AG04450 (cell line): ENCODE measurements at places on chromosomes 7 and 10.

DNA sequence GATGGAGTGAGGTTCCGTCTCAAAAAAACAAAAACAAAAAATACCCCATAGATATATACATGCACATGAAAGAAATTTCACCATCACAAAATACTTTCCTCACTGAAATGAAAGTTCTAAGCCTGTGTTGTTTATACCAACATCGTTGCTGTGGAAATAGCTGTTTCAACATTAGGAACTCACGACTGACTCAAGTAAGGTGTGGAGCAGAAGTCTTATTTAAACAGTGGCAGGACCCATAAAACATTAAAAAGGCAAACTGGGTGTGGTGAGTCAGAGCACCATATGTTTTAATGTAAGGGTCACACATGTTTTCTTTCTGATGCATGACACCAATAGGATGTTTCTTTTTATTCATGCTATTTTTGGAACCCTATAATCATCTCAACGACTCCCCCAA is 48.3 kb downstream of the BAIAP2L1 start:
- DNase-seq, result peak; percentile 63

GRCh38 chr7:4277936-4278335 is 404.2 kb upstream of the FOXK1 start:
- DNase-seq, result no peak

- peak; percentile 33 for DNase-seq
These were observed 14.7 kb downstream of the FKBP6 start for GRCh38 chr7:73342645-73343044.

DNA sequence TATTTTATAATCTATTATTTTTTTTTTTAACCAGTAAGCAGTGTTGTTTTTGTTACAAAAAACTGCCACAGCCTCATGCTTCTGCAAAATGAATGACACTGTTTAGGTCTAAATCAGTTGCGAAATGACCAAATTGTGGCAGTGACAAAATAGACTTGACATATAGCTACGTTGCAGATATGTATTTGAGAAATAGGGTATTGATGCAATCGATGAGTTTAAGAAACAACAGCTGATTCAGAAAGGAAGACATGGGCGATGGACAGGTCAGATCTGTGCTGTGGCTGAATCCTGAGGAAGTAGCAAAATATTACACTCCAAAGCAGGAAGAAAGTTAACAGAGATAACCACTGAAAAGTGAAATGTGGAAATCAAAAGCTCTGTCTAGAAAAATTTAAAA is 89.0 kb upstream of the STEAP4 start:
- no peak for DNase-seq

GRCh38 chr7:94380264-94380663 is 14.4 kb upstream of the COL1A2 start:
- no peak for DNase-seq

- no peak for DNase-seq
These were observed 392.2 kb upstream of the NFE2L3 start for GRCh38 chr7:25759748-25760147.

GRCh38 chr10:101833466-101833865 is 10.1 kb downstream of the KCNIP2 start:
- no peak for DNase-seq

GRCh38 chr10:59894114-59894513 is 12.2 kb downstream of the CCDC6 start:
- peak; percentile 78 for DNase-seq

DNA sequence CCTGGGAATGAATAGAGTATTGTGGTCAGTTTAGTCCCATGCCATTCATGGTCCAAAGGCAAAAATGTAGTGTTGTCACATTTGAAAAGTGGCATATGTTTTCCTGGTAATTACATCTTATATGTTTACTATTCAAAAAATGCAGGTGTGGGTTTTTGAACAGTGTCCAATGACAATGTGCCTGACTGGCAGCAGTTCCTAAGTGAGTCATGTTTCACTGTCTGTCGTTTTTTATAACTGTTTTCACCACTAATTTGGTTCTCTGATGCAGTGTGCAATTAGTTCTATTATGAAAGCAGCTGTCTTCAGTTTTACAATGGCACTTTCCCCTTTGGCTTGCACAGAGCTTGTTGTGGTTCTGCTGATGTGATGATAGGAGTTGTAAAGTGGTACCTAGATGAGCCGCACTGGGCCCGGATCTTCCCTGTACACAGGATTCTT is 162.3 kb downstream of the SEM1 start:
- no peak for DNase-seq

- DNase-seq, result no peak
These were observed 44.6 kb upstream of the RSBN1L start for GRCh38 chr7:77651575-77652162.

DNA sequence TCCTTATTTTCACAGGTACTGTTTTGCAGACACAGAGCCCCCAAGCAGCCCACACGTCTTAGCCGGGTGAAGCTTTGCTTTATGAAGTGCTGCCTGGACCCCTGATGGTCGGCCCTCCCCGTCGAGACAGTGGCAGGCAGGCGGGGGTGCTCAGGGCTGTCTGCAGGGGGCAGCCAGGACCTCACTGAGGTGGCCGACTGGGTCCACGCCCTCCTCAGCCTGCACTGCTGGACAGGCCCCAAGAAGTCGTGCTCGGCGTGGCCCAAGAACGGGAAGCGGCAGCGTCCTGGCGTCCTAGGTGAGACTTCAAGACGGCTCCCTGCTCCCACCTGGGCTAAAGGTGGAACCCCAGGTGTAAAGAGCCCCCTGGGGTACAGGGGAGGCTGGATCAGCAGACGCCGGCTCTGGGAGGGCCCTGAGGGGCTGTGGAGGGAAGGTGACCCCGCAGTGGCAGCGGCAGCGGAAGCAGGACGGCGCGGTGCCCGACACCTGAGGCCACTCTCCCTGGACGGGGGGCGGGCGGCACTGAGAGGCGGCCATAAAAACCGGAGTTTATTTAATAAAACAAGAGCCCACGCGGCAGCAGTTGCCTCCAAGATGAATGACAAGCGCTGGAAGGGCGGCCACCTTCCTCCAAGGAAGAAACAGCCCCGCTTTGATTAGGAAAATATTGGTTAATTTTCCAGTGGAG is 179.4 kb downstream of the ELFN1 start:
- DNase-seq, result no peak

DNA sequence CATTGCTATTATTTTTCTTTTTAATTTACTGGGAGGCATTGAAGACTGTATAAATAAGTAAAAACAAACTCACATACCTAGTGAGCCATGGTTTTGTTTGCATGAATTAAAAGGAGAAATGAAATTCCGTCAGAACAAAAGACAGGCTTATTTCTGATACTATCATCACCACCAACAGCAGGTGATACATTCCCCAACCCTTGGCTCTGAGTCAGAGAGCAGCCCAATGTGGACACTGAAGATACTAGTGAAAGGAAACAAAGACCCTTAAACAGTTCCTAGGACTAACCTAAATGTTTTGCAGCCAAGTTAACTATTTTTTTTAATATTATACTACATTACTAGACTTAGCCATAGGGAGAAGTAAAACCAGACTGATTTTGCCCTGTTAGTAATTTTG is 31.6 kb downstream of the CHRM2 start:
- no peak for DNase-seq

GRCh38 chr7:99790407-99790806 is 6.4 kb upstream of the CYP3A4 start:
- no peak for DNase-seq

- no peak for DNase-seq
These were observed 38.4 kb downstream of the LGI1 start for GRCh38 chr10:93796167-93796566.

DNA sequence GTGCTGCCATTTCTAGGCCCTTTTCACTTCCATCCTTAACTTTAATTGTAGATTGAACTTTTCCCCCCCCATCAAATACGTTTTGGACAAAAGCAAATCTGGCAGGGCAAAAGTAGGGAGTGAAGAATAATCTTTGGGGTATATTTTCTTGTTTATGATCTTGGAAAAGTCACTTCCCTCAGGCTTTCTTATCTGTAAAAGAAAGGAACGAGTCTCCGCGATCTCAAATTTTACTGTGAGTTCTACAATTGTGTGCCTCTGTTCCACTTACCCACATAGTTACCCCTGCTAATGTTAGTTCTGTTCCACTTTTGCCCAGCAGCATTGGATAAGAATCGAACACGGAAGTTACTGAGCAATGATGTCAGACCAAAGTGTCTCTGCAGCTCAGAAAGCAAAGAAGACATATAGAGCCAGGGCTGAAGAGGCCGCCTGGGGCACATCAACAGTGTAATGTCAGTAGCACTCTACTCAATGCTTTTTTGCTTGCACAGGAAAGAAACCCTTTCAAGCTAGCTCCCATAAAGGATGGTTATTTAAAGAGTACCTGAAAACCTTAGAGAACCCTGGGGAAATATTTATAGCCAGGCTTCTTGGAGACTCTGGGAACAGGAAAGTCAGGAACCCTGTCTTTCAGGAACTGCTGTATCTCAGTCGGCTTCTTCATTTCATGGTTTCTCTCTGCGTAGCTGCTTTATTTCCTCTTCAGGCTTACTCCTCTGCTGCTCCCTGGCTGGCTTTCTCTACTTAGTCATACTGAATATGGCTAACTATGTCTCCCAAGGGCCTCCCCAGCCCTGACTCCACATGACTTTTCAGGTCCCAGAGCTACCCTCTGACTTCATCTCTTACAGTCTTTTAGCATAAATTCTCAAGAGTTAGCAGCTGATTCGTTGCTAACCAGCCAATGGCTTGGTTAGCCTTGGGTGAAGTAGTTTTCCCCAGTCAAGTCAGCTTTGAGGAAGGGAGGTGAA is 123.7 kb upstream of the FAM3C start:
- DNase-seq, result no peak

- no peak for DNase-seq
These were observed 36.8 kb downstream of the WIPF3 start for GRCh38 chr7:29843093-29843492.

DNA sequence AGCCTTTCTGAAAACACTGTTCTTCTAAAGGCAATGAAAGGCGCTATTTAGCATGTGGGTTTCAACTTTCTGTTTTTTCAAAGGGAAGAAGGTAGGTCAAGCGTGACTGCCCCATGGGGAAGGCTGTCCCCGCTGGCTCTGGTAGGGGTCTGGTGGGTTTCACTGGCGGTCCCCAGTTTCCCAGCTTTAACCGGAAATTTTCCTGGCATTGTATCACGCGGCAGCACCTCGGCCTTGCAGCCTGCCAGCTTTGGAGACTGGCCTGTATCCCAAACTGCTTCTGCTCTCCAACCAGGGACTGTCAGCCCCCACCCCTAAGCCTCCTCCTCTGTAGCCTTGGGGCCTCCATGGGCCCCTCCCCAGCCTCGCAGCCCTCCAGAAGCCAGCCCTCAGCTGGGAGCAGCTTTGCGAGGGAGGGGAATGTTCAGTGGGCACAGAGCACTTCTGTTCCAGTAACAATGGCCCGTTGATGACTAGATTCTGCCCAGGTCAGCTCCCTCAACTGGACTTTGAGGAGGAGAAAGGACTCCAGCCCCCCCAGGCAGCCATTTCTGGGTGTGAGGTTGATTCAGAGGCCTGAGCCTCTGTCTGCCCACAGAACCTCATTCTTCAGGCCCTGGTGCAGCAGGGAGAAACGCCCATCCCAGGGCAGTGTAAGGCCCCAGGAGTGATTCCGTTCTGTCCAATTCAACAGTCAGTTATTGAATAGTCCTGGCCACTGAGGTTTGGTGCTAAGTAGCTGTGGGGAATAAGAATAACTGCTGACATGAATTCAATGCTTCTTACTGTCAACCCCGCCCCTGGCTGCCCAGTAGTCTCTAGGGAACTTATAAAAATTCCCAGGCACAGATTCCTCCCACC is 17.1 kb downstream of the CHST3 start:
- no peak for DNase-seq

DNA sequence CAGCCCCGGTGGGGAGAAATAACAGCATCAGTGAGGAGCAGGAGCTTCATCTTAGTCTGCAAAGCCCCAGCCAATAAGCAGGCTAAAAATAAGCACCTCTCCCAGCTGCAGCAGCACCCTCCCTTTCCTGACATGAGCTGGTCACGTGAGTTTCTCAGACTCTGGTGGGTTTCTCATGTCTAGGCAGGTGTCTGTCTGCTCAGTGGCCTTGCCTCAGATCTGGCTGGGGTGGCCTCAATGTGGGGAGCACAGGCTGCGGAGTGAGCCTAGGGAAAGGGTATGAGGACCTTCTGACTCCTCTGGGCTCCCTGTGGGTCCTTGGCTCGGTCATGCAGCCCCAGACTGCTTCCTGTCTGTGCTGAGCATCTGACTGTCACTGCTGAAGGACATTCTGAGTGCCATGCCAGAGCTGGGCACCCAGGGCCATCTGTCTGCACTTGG is 81.6 kb upstream of the LRRC4 start:
- DNase-seq, result no peak

GRCh38 chr7:81111358-81111757 is 192.5 kb upstream of the SEMA3C start:
- peak; percentile 78 for DNase-seq

- no peak for DNase-seq
These were observed 83.4 kb upstream of the SMNDC1 start for GRCh38 chr10:110387983-110388686.

DNA sequence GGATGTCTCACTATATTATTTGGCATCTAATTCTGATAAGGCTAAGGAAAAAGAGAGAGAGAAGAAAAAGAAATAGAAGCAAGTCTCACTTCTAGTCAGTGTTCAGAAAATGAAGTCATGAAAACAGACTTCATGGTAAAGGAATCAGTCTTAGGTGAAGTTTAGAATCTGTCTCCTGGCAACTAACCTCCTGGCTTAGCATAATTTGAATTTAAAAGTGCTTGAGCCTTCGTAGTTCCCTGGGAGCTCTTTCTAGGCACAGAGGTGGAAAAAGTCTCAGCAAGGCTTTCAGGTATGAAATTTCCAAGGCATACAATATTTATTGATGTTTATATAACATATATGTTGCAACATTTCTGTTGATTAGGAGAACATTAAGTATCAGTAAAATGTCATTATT is 10.4 kb downstream of the CHRM2 start:
- DNase-seq, result no peak

GRCh38 chr10:76902949-76903348 is 734.7 kb downstream of the KCNMA1 start:
- no peak for DNase-seq

GRCh38 chr10:19054289-19054835 is 5.8 kb downstream of the MALRD1 start:
- no peak for DNase-seq

DNA sequence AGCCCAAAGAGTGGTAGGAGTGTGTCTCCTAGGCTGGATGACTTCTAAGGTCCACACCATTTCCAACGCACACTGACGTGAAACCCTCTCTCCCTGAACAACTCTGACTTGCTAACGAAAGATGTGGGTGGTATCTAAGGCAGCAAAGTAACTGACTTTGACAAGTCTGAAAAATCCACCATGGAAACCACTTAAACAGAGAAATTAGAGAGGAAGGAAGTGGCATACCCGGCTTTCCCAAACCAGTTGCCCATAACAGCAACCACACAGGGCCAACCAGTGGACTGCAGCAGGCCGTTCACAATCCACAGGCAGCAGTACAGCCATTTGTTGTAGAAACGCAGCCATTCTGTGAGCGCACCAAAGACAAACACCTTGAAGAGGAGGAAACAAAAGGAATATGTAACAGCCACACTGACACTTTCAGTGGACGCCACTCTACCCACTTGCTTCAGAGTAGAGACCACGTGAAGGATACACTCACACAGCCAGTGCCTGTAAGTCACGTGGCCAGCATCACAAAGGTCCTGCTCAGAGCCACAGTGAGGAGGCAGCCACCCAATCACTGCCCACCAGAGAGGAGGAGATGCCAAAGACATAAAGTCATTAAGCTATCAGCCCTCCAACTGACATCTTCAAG is 39.8 kb downstream of the SLC37A3 start:
- no peak for DNase-seq

GRCh38 chr7:5282543-5283316 is at the start of gene SLC29A4:
Gene SLC29A4 (plus strand): TSS chr7:5282943. CDS start chr7:5287817, 4,874 bp downstream.
- no peak for DNase-seq
